ENCODE measurements at places on chromosomes 13 and 19.

- no peak for DNase-seq
These were observed 39.7 kb upstream of the RNF113B start for GRCh38 chr13:98216711-98217285.

DNA sequence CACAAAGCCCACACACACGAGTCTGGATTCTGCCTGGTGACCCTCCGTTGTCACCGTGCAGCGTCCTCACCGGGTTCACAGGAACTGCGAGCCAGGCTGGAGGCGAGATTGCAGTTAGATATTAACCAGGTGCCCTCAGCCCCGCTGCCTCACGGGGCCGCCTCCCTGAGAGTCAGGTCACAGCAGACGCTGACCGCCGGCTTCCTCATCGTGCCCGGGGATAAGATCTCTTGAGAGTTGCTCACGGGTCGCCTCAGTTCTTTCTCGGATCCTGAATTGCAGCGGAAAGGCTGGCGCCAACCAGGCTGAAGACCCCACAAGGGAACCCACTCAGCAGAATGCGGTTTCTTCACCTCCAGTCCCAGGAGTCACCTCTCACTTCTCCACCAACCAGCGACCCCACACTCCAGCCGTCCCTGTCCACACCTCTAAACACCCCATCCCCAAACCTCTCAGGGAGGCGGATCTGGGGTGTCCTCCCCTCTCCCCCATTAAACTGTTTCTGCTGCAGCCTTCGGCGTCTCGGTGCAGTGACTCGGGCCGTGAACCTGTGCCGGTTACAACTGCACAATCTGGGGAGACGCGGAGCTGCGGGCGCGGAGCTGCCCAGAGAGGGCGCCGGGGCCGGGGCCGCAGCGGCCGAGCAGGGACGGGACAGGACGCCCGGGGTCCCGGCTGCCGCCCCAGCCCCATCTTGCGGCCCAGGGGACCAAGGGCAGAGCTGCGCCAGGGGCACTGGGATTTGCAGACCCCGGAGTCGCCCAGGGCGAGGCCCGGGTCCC lies 591 bp downstream of the ZNF823 start:
- DNase-seq = peak; percentile 41

- no peak for DNase-seq
These were observed 93.2 kb downstream of the STK24 start for GRCh38 chr13:98483601-98484288.

DNA sequence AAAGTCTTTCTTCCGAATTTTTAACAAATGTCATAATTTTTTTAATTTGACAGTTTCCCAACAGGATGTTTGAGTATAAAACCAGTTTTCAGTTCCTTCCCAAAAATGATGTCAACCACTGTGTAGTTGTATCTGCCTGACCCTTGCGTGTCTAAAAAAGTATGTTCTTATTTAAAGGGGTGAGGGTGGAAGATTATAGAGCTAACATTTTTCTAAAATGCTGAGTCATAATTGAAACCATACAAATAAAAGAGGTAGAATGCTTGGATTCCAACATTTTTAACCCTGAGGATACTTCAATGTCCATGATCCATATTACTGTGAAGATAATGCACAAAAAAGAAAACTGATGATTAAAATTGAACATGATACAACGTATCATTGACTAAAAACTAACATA lies 1388.8 kb downstream of the UQCRFS1 start:
- no peak for DNase-seq

DNA sequence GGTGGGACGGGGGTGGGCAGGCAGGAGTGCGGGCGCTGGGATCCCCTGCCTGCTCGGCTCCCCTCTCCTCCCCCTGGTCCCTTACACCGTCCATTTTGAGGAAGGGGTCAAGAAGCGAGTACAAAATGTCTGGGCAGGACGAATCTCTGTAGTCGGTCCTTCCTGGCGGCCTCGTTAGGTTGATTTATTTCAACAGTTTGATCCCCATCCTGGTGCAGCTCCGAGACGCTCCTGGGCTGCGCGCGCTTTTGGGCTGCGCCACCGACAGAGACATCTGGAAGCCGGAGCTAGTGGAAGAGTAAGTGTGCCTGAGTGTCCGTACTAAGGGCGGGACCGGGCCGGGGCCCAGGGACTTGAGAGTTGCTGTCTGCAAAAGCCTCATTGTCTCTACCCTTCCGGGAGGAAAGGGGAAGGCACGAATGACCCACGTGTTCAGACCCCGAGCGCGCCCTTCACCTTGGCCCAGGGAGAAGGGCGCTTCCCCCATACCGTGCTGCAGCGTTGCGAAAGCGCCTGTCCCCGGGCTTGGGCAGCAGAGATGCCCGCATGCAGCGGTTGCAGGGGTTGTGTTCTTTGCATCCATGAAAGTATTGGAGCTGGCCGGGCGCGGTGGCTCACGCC lies 1.8 kb downstream of the ZNF114 start:
- no peak for DNase-seq

DNA sequence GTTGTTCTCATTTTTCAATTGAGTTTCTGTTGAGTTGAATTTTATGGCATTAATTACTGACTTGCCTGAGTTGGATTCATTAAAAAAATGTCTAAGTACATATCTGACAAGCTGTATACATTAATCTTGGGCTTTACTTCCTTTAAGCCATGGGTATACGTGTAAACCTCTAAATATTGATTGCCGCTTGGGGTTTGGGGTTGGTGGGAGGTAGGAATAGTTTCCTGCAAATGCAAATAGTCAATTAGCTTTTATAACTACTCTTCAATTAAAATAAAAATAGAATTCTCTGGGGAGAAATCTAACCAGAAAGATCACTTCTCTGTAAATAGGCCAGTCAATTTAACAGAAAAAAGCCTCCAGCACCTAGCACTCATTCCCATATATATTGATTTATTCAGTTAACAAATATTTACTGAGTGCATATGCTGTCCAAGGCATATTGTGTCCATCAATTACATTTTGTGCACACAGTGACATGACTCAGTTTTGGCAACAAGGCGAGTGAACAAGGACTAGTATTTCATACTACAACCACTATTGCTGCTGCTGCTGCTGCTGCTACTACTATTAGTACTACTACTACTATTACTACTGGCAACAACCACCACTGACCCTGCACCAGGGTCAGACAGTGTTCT lies 306.8 kb downstream of the RFC3 start:
- DNase-seq = no peak

GRCh38 chr13:103878891-103879605 lies 812.8 kb upstream of the SLC10A2 start:
- no peak for DNase-seq

DNA sequence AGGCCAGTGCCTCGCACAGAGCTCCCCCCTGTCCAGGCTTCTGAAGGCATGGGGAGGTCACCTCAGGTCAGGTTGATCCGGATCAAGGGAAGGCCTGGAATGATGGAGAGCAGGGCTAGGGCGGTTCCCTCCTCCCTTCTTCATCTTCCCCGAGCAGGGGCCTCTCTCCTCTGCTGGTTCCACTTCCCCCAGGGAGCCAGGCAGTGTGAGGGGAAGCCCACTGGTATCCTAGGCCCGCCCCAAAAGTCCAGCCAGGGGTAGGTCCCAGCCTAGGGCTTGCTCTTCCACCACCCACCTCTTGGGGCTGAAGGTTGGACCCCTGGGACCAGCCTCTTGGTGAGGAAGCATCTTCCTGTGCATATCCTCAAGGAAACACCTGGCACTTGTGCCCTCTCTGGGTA lies 16.4 kb upstream of the PRR19 start:
- DNase-seq = no peak

- DNase-seq = peak; percentile 9
These were observed at the start of gene SPTBN4 for GRCh38 chr19:40466985-40467734. TSS of gene SPTBN4 (plus strand) at chr19:40467001. CDS start at chr19:40472622, 5,621 bp downstream.

DNA sequence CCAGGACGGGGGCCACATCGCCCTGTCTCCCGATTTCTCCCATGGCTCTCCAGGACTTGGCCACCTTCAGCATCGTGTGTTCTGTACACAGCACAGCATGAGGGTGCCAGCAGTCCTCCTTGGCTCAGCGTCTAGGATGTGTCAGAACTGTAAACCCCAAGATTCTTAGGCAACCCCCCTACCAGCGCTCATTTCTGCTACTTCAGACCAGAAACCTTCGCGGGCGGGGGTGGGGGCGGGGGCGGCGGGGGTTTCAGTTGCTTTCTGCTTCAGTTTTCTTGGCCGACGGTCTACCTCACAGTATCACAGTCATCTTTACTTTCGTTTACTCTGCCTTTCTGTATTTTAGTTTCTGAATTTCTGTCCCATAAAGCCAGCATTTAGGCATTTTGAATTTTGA lies 82.4 kb downstream of the GGACT start:
- DNase-seq = peak; percentile 51

DNA sequence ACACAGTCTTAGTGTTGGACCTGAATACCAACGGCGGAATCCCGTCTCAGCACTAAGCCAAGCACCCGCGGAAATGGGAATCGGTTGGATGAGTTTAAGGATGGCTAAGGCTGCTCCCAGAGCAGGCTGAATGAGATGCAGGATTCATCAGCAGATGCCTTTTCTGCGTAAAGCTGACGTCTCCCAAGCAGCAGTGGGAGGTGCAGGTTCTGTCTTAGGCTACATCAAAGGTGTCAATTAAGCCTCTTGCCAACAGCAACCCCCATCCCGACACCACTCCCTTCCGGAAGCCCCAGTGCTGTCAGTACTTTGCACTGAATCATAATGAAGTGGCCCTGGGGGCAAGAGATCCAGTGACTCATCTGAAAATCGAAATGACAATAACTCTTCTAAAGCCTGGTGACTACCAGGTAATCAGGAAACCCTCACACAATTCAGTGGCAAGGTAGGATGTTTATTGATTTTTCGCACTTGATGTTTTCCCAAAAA lies 275.6 kb downstream of the DCLK1 start:
- DNase-seq = no peak

DNA sequence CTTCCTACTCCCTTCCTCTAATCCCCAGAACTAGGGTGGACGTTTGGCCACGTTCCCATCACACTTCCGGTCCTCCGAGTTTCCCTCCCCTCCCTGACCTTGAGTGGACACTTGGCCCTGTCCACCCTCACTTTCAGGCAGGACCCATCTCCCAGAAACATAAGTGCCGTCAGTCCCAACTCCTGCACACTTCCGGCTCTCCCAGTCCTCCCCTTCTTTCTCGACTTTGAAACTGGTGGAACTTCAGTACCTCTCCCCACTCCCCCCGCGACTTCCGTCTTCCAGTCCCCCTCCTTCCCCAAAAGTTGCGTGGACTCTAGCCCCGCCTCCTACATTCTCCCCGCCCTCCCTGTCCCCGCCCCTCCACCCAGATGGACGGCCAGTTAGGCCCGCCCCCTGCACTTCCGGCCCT lies 278 bp upstream of the ZNF274 start:
- no peak for DNase-seq

GRCh38 chr19:43658001-43658400 lies 12.0 kb downstream of the PLAUR start:
- DNase-seq = no peak

DNA sequence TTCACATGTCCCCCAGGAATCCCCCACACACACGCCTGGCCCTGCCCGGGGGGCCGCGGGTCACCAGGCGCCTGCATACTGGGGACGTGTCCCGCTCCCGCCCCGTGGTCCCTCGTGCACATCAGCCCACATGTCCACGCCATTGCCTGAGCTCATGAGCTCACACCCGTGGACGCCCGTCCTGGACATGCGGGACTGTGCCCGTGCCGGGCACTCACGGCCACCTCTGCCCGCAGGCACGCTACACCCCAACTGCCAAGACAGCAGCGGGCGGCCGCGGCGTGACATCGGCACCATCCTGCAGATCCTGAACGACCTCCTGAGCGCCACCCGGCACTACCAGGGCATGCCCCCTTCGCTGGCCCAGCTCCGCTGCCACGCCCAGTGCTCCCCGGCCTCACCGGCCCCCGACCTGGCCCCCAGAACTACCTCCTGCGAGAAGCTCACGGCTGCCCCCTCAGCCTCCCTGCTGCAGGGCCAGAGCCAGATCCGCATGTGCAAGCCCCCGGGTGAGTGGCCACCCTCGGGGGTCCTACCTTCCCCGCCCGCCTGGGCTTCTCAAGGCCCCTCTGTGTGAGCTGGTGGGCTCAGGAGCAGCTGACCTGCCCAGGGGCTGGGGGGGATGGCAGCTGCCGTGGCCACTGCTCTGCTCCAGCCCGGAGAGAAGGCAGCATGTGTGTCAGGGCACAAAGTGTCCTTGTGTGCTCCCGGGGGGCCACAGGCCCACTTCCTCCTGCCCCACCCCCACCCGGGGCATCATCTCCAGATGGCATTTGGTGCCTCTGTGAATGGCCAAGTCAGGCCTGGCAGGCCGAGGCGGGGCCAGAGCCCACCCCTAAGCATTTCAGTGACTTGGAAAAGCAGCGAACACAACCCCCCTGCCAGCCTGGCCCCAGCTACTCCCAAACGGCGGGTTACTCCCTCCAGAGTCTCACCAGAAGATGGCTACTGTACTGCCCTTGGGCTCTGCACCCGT lies 7.1 kb downstream of the MIDN start:
- DNase-seq = no peak

- DNase-seq = no peak
These were observed 1.7 kb upstream of the ITGBL1 start for GRCh38 chr13:101450749-101451130.

- DNase-seq = no peak
These were observed 41.7 kb downstream of the ELL start for GRCh38 chr19:18480006-18480691.

- DNase-seq = no peak
These were observed 20.7 kb downstream of the CLDN10 start for GRCh38 chr13:95573221-95573620.

- DNase-seq = no peak
These were observed 16.4 kb downstream of the PLEKHF1 start for GRCh38 chr19:29681422-29682235.

DNA sequence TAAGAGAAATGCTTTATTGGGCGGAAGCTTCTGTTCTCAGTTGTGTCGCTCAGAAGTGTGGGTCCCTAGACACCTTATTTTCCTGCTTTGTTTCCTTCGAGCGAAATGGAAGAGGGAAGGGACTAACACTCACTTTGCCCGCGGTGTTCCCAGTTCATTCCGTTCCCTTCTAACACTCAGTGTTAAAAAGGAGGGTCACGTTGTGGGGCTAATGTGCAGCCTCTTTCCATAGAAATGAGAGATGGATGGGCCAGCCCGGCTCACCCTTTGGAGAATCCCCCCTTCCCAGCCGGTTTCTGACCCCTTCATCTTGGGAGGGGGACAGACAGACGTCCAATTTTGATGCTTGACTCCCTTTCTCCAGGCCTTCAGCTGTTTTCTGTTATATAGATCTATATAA lies 2.3 kb downstream of the ATP11A start:
- DNase-seq = no peak

DNA sequence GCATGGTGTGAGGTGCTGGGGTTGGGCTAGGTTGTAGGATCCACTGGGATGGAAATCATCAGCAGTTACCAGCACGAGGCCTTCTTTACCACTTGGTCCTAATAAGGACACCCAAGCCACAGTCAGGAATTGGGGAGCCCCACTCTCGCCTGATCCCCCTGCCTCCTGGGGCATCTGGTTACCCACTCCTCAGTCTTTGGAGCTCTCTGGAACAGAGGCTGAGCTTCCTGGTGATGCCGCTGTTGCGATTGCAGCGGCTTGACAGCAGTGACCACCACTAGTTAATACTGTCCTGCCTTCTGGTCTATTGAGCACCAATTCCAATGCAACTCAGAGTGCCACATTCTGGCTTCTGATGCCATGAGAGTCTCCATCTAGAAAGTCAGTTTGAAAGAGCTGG lies 13.5 kb downstream of the TMEM272 start:
- no peak for DNase-seq

Measured in stimulated activated CD4-positive, alpha-beta T cell treated with anti-CD3 and anti-CD28 coated beads, Interleukin-2, amount 100 ng/mL, for 24 hours (primary cell).